ENCODE measurements at places on chromosomes 1 and 21.

DNA sequence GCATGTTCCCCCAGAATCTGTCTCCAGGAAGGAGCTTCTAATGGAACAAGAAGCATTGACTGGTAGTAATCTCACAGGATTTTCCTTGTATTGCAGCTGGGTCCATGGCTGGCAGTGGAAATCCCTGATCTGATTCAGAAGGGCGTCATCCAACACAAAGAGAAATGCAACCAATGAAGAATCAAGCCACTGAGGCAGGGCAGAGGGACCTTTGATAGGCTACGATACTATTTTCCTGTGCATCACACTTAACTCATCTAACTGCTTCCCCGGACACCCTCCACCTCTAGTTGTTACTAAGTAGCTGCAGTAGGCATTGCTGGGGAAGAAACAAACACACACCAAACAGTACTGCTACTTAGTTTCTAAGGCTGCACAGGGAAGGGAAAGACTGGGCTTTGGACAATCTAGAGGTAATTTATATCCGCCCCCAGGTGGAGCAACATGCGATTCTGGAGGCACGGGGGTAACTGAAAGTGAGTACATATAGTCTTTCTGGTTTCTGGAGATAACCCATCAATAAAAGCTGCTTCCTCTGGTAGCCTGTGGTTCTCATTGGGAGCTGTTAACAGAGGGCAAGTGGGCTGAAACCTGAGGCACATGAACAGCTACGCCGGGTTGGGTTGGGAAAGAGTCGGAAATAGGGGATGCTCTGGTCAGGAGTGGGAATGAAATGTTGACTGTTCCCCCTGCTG, 837 bp upstream of the USP21 start:
- peaks cover 53% of the 10 kb centered on the region for H3K4me1 ChIP-seq
- H3K36me3 ChIP-seq: peaks cover 36% of the 10 kb centered on the region
- peak overlapping the region; percentile 89 for H3K27ac ChIP-seq
- H3K27me3 ChIP-seq: no peaks in the 10 kb centered on the region
- peak overlapping the region; percentile 83 for H3K4me3 ChIP-seq

- no peak for DNase-seq
- H3K27me3 ChIP-seq: peaks cover 31% of the 10 kb centered on the region
- no peaks in the 10 kb centered on the region for H3K36me3 ChIP-seq
- H3K4me3 ChIP-seq: no peak overlapping the region
- peaks cover 2% of the 10 kb centered on the region for H3K4me1 ChIP-seq
These were observed 56.7 kb upstream of the CD1D start for GRCh38 chr1:158124034-158124433.

- DNase-seq: no peak
- H3K36me3 ChIP-seq: peaks cover 58% of the 10 kb centered on the region
- no peaks in the 10 kb centered on the region for H3K4me1 ChIP-seq
- H3K27ac ChIP-seq: no peak overlapping the region
These were observed 218.8 kb downstream of the RPS6KC1 start for GRCh38 chr1:213269829-213270228.

- H3K27me3 ChIP-seq: peaks cover 16% of the 10 kb centered on the region
- H3K4me3 ChIP-seq: no peak overlapping the region
- no peak overlapping the region for H3K27ac ChIP-seq
- DNase-seq: no peak
These were observed 1.9 kb upstream of the TPM3 start for GRCh38 chr1:154193821-154194220.

DNA sequence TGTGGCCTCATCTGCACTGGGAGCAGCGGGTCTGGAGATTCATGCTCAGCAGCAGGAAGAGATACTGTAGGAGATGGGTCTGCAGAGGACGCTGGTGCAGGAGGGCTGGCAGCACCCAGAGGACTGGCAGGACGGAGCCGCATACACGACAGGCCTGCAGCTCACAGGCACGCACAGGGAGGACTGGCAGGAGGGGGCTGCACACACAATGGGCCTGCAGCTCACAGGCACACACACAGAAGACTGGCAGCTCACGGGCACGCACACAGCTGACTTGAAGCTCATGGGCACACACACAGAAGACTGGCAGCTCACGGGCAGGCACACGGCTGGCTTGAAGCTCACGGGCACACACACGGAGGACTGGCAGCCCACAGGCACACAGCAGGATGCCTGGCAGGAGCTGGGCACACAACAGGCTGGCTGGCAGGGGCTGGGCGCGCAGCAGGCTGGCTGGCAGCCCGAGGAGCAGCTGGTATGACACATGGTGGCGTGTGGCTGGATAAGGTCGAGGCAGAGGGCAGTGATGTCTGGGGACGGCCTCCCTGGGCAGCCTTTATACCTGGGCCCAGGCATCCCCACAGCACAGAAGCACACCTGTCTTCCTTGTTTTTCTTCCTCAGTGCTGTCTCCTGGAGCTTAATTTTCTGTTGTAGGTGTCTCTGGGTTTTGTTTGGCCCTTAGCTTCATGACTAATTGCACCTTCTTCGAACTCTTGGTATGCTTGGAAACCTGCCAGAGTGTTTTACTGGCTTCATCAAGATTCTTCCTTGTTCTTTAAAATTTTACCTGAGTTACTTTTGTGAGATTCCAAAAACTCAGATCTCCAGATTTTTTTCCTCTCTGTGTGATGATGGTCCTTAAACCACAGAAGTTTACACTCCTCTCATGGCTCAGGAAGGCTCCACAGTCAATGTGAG, at the start of gene KRTAP12-2:
TSS of gene KRTAP12-2 (minus strand) at position 527 of the 920 bp plus-strand sequence. CDS start at position 486, 41 bp downstream.
- H3K36me3 ChIP-seq: no peaks in the 10 kb centered on the region
- H3K4me1 ChIP-seq: peaks cover 3% of the 10 kb centered on the region
- peaks cover 2% of the 10 kb centered on the region for H3K27me3 ChIP-seq
- no peak within 1 kb of the TSS for H3K4me3 ChIP-seq
- DNase-seq: no peak

DNA sequence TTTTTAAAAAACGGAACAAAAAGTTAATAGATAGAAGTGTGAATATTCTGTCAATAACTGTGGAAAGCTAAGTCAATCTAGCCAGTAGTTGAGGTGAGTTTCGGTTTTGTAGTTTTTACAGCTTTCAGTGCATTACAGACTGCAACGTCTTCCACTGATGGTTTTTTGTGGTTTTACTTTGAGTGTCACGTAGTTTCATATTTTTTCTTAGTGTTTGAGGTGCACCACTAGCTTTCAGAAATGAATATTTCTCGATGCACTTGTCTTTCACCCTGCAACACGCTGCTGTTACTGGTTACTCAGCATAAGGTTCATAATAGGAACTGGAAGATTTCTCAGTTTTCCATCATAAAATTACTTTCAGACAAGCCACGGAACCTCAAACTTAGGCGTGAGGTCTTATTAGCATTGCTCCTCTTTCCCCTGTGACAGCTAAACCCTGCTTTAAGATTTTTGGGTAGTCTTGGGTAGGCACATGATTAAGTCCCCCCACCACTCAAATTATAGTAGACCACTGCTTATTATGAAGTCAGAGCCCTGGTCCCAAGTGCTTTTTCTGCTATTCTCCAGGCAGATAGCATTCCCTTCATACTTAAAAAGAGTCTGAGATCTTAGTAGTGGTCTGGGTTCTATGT, 1412.7 kb downstream of the KCNT2 start:
- H3K36me3 ChIP-seq: no peaks in the 10 kb centered on the region
- H3K27me3 ChIP-seq: no peaks in the 10 kb centered on the region
- H3K27ac ChIP-seq: no peak overlapping the region
- DNase-seq: no peak

DNA sequence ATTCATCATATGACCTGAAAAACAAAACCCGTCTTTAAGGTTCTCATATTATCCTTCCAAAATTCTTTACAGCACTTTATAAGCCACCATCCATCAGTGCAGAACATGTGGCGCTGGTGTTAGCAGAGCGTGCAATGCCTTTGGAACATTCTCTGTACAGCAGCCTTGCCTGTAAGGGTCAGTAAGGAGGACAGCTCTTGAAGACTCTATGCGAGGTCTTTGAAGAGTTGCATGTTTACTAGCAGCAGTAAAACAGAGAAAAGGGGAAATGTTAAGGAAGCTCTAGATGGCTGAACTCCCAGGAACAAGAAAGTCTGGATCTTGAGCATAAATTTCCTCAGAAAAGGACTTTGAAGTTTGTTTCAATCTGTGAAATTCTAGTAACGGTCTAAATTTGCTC, 365.6 kb downstream of the DUSP10 start:
- H3K27ac ChIP-seq: no peak overlapping the region
- no peaks in the 10 kb centered on the region for H3K4me1 ChIP-seq
- no peak for DNase-seq
- no peaks in the 10 kb centered on the region for H3K36me3 ChIP-seq

DNA sequence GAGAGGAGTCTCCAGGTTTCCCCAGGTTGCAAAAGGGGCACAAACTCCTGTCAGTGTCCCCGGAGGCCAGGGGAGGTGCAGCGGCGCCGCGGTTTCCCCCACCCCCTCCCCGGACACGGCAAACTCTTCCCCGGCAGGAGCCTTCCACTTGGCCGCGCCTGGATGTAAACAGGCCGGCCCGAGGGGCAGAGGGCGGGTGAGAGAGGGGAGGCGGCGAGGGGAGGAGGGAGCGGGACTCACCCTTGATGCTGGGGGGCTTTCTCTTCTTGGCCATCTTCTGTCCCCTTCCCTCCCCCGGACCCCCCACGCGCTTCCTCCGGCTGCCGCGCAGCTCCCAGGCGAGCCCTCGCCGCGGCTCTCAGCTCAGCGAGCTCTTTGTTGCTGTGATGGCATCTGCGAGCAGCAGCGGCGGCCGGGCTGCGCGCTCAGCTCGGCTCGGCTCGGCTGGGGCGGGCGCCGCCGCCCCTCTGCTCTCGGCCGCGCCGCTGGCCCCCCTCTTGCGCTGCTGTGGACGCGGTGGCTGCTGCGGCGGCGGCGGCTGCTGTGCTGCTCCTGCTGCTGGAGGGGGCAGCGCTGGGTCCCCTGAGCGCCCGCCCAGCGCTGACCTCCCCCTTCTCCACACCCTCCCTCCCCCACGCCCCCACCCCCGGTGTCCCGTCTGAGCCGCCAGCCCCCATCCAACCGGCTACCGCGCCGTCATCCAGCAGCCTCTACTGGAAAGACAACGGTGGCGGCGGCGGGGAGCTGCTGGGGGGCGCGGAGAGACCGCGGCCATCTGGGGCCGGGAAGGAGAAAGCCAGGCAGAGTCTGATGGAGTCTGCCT, 4.9 kb upstream of the SLC44A5 start:
- no peaks in the 10 kb centered on the region for H3K36me3 ChIP-seq
- H3K4me3 ChIP-seq: peak overlapping the region; percentile 60
- H3K4me1 ChIP-seq: peaks cover 15% of the 10 kb centered on the region

DNA sequence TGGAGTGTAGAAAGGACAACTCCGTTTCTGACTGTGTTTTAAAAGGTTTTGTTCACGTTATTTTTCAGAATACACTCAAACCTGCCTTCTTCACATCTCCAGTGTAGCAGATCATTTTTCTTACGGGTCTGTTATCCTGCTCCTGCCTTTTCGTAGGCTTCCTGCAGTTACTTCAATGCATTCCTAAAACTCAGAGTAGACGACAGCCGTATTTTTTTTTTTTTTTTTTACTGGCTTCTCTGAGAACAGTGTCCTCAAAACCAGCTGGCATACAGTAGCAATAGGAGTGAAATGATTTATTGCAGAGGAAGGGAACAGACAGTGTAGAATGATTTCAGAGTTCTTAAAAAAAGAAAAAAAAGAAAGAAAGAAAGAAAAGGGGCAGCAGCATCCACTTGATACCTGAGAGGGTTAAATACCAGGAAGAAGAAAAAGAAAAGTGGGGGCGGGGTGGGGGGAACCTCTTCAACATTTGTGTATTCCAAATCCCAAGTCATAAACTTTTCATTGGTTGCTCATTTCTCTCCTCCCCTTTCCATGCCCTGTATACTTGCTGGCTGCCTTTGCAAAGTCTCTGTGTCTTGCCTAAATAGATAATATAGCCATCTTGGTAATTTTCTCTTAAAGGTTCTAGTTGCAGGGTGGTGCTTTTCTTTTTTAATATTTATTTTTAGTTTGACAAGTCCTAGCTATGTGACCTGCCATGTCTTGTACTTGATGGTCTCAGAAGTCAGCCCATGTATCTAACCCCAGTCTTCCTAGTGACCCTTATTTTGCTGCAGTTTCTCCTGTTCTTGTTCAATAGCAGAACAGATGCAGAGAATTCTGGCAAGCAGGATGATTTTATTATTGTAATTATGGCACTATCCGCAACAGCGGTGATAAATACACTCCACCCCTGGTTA, 2.8 kb downstream of the TGFB2 start:
- H3K4me3 ChIP-seq: no peak overlapping the region
- H3K27ac ChIP-seq: no peak overlapping the region

GRCh38 chr1:228120351-228120750, 11.3 kb upstream of the MRPL55 start:
- H3K36me3 ChIP-seq: peaks cover 6% of the 10 kb centered on the region
- peaks cover 2% of the 10 kb centered on the region for H3K27me3 ChIP-seq
- H3K27ac ChIP-seq: no peak overlapping the region
- peaks cover 3% of the 10 kb centered on the region for H3K4me1 ChIP-seq
- peak overlapping the region; percentile 64 for H3K4me3 ChIP-seq
